NCI-H82 (cell line): ENCODE measurements at places on chromosomes 5 and 9.

DNA sequence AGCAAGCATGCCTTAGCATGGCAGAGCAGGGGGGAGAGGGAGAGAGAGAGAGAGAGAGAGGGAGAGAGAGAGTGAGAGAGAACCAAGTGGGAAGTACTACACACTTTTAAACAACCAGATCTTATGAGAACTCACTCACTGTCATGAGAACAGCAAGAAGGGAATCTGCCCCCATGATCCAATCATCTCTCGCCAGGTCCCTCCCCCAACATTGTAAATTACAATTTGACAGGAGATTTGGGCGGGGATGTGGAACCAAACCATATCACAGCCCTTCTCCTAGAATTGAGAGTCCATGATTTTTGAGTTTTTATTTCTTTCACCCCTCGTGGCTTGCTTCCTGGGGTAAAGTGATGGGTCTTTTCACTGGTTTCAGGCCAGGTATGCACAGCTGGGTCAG, 98.8 kb downstream of the DOCK2 start:
- DNase-seq = peak; percentile 1

GRCh38 chr9:16767366-16767765, 103.1 kb downstream of the BNC2 start:
- no peak for DNase-seq

DNA sequence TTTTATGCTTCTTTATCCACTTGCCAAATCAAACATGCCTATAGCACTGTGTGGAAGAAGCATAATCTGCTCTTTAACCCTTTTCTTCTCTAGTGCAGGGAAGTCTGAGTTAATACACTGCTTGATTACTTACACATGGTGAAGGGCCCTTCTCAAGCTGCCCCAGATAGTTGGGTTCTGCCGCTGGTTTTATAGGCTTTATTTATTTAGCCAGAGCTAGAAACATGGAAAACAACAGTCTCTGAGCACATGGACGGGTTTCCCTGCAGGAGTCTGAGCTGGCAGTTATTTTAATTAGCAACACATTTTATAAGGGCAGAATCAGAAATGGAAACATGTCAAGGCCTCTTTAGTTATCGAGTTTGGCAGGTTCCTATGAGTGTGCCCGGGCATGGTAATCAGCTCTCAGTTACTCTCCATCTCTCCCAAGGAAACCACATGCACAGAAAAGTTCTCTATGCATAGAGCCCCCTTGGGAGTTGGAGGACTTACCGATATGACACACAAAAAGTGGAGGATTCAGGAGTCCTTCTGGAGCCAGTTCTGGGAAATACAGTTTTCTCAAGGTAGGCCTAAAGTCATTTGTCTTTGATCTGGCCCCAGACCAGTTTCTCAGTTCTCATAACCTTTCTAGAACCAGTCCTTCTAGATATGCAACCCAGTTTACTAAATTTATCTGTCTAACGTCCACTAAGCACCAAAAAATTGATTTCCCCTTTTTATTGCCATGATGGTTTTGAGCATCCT, 564.8 kb downstream of the ACTL7B start:
- peak; percentile 5 for DNase-seq

DNA sequence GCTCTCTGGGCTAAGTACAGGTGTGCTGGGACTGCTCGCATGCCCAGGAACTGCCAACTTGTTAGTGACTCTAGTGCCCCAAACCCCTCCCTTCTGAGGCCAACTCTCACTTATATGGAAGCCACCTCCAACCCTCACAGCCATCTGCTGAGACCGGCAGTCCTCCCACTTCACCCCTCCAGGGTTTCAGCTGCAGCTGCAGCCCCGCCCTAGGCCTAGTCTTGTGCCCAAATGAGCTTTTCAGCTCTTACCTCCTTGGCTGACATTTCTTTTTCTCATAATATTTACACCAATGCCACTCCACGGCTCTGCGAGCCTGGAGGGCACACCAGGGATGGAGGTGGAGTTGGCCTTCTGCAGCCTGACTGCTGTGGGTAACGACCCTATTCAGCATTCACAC, 166.6 kb downstream of the ROR2 start:
- DNase-seq = no peak

DNA sequence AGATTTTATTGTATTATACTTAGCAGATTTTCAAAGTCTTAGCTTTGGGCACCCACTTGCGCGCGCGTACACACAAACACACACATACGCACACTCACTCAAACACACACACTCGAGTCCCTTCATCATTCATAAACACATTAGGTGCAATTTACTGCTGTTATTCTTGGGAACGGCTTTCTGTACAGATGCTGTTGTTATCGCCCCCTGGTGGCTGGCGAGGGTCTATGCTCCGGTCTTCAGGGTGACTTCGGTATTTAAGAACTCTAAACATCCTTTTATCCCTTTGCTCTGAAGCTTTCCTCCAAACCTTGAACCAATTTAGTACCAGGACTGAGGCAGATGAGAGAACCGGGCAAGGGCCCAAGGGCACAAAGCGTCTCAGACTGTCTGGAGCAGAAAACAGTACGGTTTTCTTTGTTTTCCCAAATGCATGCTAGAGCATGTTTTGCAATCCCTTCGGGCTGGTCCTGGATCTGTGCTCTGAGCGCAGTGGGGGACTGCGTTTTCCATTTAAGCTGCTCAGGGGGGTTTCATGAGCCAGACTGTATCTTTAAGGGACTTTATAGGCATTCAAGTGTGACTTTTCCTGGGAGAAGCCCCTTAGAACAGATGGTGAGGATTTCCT, 1.7 kb upstream of the SLIT3 start:
- peak; percentile 80 for DNase-seq
